ENCODE measurements at places on chromosomes 2 and 18. TPM values are rescaled to one million over a fixed set of nuclear protein-coding genes. Genes with fewer than 3 reads are reported as not detected.

DNA sequence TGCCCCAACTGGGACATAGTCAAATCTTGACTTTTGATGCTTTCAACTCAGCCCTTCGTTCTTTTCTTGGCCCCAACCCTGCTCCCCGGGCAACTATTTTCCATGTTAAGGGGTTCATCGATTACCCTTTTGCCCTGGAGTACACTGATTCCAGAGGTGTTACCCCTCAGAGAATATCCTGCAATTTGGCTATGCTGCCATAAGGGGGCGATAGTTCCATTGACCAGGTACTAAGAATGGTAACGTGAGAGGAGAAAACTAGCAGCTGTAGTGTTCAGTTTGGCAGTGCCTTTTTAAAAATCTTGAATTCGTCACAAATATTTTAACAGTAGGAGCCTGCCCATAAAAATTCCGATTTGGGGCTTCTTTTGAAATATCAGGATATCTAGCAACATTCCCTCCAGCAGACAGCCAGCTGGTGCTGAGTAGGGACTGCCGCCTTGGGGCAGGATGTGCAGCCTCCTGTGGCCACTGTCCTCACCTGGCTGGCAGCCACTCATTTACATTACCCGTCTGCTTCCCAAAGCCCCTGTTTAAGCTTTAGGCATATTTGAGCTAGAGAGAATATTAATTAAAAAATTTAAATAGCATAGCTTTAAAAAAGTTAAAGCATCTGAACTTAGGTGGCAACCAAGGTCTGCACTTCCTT is 146.3 kb upstream of the SKOR2 start:
- no peak for DNase-seq

DNA sequence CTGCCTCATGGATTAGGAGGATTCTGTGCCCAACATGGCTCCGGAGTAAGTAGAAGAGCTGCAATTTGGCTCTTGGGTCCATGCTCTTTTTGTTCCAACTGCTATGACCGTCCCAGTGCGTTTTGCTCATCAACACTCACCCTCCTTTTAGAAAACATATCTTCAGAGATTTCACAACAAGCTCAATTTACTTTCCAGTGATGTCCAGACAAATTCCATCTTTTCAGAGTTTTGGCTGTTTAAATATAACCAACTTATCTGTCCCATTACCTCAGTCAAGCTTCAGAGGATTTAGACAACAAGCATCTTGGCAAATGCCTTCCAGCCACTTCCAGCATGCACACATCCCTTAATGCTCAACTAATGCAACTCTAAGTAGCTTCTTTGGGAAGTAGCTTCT is 6.9 kb upstream of the SLC14A2 start:
- no peak for DNase-seq

DNA sequence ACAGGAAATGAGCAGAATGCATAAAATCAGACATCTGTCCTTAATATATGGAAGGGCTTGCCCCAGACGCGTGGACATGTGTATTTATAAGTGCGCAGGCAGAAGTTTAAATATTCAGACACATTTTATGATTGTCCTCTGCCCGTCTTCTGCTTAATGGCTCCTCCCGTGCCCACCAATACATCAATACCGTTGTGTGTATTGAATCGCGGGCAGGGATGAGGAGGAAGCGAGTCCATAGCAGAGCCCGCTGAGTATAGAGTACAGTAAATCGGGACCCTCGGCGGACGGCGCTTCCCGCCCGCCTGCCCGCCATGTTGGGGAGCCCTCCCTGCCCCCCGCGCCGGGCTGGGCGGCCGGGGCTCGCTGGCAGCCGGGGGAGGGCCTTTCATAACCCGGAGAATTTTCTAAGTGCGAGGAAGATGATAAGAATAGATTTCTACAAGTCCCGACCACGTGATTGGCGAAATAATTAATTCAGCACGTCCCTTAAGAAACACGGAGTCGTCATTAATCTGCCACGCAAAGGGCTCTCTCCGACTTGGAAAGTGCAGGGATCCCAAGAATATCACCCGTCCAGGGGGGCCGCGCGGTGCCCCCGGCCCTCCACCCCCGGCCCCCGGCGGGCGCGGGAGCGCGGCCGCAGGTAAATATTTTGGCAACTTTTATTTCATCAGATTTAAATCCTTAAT is at the start of gene HOXD3:
HOXD3 (plus strand) TSS at position 501 of the 692 bp plus-strand sequence. CDS start 11,808 bp downstream, outside the sequence.
- no peak for DNase-seq

DNA sequence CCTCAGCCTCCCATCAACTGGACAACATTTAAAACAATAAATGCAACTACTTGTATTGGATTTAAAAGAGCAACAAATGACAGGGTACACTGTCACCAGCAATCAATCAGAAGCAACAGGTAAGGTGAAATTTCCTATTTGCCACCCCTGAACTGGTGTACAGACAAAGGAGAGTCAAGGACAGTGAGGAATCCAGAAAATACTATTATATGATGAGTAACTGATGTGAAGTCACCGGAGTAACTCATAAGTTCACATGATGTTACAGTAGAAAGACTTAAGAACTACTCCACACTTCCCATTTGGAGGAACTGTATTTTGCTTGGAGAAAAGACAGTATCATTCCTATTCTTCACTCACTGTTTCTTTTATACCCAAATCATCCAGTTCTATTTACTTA is 4.1 kb upstream of the STAT1 start:
- DNase-seq: no peak

- DNase-seq: no peak
These were observed 49.8 kb downstream of the DYSF start for GRCh38 chr2:71502941-71503738.

- DNase-seq: no peak
These were observed 4.8 kb upstream of the ASXL3 start for GRCh38 chr18:33573193-33573592.

GRCh38 chr2:192570788-192571187 is 376.1 kb upstream of the TMEFF2 start:
- no peak for DNase-seq

GRCh38 chr2:188244383-188244782 is 47.3 kb upstream of the GULP1 start:
- DNase-seq: no peak

DNA sequence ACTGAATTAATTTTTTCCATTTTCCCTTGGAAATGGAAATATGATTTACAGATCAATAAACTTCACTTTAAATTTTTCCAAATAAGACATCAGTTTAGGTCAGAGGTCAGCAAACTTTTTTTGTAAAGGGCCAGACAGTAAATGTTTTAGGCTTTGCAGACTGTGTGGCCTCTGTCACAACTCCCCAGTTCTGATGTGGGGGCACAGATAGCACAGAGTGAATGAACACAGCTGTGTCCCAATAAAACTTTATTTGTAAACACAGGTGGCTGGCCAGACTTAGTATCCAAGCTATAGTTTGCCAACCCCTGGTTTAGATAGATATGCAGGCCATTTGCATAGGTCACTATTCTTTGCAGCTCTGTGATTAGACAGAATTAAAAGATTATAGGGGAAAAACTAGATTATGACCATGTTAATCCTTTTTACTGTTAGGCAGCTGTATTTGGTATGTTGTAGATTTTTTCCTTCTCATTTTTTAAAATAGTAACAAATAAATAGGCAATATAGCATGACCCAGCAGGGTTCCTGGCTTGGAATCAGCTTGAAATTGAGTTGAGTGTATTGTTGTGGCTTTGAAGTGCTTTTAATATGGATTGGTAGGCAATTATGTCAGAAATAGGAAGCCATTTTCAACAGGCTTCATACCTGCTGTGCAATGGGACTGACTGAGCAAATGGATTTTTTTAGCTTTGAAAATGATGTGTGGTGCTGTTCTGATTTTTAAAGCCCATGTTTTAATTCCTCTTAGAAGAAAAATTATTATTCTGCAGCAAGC is 59.7 kb downstream of the WDSUB1 start:
- no peak for DNase-seq

DNA sequence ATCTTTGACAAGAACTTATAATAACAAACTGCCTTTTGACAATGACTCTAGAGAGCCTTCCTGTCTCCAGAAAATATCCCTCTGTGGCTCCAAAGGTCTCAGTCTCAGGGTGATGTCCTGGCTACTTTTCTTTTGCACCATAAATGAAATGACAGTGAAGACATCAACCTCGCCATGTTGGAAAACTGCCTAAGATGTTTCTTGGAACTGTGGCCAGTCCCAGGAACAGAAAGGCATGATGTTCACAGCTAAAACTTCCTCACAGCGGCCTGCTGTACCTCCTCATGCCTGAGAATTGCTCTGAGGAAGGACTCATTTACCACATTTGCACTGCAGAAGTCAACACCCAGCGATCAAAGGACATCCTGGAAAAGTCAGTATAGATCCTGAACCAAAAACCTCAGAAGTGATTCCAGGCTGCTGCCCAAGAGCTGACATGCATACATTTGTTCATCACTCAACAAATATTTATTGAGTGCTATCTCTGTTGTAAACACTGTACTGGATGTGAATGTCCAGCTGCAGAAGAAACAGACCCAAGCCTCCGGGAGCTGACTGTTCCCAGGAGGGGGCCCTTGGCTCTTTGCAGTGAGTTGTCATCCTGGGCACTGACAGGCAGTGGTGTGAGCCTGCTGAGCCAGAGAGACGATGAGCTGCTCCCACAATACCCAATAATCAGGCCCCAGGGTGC is 64.3 kb upstream of the ACSL3 start:
- no peak for DNase-seq

DNA sequence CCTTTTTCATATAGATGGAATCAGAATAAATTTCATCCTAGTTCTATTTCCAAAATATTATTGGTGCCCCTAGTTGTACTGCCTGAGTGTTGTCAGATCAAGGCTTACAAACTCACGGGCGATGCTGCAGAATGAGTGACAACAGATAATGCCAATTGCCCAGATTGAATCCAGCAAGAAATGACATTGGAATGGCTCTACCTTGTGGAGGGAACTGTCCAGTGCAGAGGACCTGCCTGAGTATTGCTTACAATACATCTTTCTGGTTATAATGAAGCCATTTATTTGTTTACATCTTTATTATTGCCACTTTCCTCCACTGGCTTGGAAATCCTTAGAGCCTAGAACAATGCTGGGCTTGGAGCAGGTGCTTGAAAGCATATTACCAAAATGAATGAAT is 7.8 kb upstream of the IL1R2 start:
- no peak for DNase-seq

- no peak for DNase-seq
These were observed 20.6 kb downstream of the SERTAD2 start for GRCh38 chr2:64632835-64633819.

- DNase-seq: no peak
These were observed 58.3 kb downstream of the FEZ2 start for GRCh38 chr2:36539631-36540030.

DNA sequence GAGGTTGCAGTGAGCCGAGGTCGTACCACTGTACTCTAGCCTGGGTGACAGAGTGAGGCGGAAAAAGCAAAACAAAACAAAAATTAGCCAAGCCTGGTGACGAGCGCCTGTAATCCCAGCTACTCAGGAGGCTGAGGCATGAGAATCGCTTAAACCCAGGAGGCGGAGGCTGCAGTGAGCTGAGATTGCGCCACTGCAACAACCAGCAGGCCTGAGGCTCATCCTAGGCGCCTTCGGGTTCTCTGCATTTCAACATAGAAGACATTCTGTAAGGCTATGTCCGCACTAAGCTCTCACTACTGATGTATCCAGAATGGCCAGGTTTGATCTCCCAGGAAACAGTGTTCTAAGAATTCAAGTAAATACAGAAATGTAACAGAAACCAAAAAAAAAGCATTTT is 23.5 kb downstream of the PTPN2 start:
- no peak for DNase-seq

GRCh38 chr2:217800433-217801114 is 202.2 kb downstream of the TNS1 start:
- DNase-seq: no peak

- no peak for DNase-seq
These were observed 12.6 kb downstream of the LGALSL start for GRCh38 chr2:64466478-64467085.

DNA sequence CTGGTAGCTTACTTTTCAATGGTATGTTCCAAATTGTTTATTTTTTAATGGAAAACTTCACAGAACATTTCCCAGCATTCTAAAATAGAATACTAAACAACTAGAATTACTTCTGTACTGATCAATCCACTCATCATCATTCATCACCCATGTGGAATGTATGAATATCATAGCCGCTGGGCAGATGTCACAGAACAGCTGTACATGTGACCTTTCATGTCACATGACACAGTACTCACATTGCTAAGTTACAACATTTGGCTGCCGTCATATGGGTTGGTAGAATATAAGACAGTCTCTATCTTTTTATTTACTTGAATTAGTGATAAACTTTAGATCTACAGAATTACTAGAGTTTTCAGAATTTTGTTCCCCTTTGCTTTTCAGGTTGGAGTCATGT is 387.6 kb downstream of the ZEB2 start:
- no peak for DNase-seq

DNA sequence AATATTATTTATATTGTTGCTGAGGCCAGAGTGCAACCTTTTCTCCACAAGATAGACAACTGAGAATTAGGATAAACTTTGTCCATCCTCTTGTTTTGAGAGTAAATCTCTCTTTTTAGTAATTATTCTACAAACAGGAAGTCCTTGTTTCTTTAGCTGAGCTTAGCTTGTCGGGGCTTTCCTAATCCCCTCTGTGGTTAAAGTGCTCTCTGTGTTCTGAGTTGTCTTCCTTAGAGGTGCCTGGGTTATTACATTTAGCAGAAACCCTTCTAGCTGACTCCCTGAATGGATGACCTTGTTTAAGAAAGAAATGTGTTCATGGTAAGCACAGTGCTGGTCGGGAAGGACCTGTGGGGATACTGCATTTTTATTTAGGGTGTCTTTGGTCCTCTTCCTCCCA is 12.7 kb downstream of the USP39 start:
- DNase-seq: no peak

- peak; percentile 9 for DNase-seq
These were observed 23.1 kb downstream of the CYP27C1 start for GRCh38 chr2:127196998-127197397.

GRCh38 chr2:3870222-3870621 is 166.8 kb downstream of the DCDC2C start:
- DNase-seq: no peak

GRCh38 chr2:39127973-39128372 is 7.1 kb upstream of the SOS1 start:
- DNase-seq: no peak

GRCh38 chr2:68853035-68853434 is 18.2 kb downstream of the BMP10 start:
- no peak for DNase-seq

DNA sequence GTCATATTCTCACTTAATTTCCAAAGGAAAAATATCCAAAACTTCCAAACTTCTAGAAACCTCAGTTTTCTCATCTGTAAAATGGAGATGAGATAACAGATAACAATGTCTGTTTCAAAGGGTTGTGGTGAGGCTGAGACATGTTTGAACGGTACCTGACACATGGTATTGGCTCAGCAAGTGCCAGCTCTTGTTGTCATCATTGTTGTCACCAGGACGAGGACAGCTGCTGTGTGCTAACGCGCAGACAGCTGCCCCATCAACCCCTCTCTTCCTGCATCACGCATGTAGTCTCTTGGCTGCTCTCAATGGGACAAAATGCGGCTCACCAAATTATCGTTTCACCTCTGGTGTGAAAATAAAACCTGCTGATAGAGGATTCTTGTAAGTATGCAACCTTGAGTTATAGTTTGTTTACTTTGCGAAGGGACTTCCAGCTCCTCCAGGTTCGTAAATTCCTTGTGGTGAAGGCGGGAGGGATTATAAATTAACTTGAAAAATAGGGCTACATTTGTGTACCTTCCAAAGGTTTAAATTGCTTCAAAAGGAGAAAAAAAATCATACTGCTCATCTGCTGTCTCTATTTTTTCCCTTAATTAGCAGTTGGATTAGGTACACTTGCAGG is 605.4 kb downstream of the BCL11A start:
- DNase-seq: no peak

The LDLRAD4 gene
- total RNA-seq: 52.9 TPM

The IL1B gene
- not detected for total RNA-seq

The TMEM169 gene
- 2.6 TPM for total RNA-seq

The CFAP65 gene
- total RNA-seq: not detected

The RGPD5 gene
- 111 TPM for total RNA-seq

The VSNL1 gene
- total RNA-seq: not detected

The TLX2 gene
- not detected for total RNA-seq

The ABHD1 gene
- total RNA-seq: 2.7 TPM
